ENCODE measurements at places on chromosomes 12 and 14.

DNA sequence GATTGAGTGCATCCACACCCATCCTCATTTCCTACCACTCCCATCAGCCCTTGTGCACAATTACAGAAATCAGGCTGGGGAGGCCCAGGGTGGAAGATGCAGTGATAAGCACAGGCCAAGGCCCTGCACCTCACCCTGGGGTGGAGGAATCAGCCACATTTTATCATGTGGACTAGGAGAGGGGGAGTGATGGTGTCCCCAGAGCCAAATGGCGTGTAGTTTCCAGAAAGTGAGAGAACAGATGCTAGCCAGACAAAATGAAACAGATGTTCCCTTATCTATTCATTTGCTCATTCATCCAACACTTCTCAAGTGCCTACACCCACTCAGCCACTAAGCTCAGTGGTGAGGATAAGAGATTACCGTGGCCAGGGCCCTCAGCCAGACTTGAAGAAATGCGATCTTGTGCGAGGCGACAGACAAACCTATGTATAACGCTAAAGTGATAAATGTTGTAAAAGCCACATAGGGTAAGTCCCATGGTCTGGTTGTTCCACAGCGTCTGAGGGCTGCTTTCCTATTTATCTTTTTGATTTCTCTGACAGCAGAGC lies 93.6 kb downstream of the STAB2 start:
- DNase-seq = no peak

- no peak for DNase-seq
Observed at GRCh38 chr12:26828280-26829073, 4.5 kb downstream of the ITPR2 start.

- DNase-seq = no peak
Observed at GRCh38 chr14:21054768-21055145, 2.9 kb upstream of the RNASE8 start.

DNA sequence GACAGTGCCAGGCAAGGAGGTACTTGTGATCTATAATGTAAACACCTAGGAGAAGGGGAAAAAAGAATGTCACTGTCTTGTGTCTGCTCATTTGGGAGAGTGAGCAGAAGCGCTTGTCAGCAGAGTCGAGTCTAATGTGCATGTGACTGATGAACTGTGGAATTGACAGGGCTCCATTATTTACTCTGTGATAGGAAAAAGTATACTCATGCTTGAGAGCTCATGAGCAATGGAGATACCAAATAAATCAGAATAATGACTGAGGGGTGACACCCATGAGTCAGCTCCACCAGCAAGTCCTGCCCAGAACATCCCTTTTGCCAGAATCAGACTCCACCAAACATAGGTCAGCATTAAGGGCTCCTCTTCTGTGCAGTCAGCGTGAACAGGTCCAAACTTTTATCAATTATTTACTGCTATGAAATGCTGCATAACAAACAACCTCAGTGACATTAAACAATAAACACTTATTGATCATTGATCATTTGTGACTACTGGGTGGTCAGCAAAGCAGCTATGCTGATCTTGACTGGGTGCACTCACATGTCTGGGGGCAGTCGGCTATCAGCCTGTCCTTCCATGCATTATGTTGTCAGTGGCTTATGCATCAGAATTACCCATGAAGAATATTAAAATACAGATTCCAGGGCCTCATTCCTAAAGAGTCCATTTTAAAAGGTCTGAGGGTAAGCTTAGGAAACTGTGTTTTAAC lies 29.2 kb upstream of the WSCD2 start:
- DNase-seq = no peak

Measured in choroid plexus epithelial cell (primary cell).